ENCODE measurements at places on chromosomes 2 and 18.

- DNase-seq = no peak
These were observed 460.8 kb downstream of the RNF144A start for GRCh38 chr2:7377916-7378569.

DNA sequence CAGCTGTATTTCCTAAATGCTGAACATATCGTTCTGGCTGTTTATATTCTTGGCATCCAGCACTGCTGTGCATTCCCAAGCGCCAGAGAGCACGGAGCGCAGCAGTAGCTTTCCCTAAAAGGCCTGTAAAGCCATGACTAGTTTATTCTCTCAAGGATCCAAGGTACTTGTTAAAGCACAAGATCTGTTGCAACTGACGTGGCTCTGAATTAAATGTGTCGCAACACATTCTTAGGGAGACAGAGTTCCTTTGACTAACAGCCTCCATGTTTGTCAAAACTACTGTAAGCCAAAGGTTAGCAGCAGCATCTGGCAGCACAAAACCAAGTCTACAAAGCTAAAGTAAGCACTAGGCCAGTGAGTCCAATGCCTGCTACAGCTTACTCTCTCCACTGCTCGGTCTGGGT lies 188.6 kb upstream of the FN1 start:
- no peak for DNase-seq

GRCh38 chr18:3855966-3856365 lies 406.0 kb downstream of the TGIF1 start:
- DNase-seq = no peak

DNA sequence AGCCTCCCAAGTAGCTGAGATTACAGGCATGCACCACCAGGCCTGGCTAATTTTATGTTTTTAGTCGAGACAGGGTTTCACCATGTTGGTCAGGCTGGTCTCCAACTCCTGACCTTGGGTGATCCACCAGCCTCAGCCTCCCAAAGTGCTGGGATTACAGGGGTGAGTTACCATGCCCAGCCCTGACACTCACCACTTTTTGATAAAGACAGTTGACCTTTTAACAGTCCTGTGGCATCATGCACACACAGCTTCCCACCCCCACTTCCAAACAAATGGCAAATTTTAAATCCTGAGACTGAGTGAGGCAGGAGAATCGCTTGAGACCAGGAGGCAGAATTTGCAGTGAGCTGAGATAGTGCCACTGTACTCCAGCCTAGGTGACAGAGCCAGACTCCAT lies 6.2 kb upstream of the DNAJB2 start:
- DNase-seq = no peak

GRCh38 chr2:37230581-37230980 lies 815 bp downstream of the CEBPZ start:
- DNase-seq = no peak

DNA sequence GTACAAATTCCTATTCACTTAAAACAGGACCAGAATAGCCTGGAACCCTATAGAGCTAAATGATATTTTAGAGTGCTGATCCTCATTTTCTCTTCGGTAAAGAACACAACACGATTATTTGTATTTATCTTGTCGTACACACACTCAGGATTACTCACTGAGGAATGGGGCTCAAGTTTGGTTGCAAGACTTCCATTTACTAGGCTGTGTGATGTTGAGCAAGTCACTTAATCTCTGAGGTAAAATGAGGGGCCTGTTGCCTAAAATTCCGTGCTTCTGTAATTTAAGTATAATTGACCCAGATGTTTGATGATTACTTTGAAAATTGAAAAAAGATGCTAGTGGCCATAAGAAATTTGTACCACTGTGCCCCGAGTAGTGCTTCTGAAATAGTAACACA lies 42.6 kb upstream of the MAP4K3 start:
- DNase-seq = no peak

- no peak for DNase-seq
These were observed 35.3 kb downstream of the KCNF1 start for GRCh38 chr2:10947005-10947440.

GRCh38 chr18:26819046-26819445 lies 46.5 kb downstream of the AQP4 start:
- no peak for DNase-seq

DNA sequence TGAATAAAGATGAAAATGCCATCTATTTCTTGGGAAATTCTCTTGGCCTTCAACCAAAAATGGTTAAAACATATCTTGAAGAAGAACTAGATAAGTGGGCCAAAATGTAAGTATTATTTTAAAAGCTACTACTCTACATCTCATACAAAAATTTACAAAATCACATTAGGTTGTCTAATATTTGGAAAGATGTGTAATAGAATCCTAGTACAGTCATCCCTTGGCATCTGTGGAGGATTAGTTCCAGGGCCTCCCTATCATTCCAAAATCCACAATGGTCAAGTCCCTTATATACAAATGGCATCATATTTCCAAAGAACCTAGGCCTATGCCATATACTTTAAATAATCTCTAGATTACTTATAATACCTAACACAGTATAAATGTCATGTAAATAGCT lies 41.2 kb downstream of the KYNU start:
- DNase-seq = no peak

GRCh38 chr2:121483846-121484245 lies 46.8 kb upstream of the RNU4ATAC start:
- no peak for DNase-seq

DNA sequence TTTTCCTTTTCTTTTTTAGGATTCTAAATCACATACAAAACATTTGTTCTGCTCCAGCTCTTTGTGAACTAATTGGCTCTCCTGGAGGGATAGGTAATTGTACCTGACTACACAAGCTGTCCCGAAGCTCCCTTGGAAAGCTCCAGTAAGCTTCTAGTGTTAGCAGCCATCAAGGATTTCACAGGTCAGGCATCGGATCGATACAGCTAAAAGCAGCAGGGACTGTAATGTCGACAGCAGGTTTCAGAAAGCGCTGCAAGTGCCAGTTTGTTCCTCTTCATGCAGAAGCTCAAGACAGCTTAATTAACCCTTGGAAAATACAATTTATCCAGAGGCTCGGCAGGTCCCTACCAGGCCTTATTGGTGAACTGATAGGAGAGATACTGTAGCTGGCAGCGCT lies 87.2 kb upstream of the VRK2 start:
- DNase-seq = no peak

- DNase-seq = no peak
These were observed 16.0 kb downstream of the SLC20A1 start for GRCh38 chr2:112661656-112662305.

DNA sequence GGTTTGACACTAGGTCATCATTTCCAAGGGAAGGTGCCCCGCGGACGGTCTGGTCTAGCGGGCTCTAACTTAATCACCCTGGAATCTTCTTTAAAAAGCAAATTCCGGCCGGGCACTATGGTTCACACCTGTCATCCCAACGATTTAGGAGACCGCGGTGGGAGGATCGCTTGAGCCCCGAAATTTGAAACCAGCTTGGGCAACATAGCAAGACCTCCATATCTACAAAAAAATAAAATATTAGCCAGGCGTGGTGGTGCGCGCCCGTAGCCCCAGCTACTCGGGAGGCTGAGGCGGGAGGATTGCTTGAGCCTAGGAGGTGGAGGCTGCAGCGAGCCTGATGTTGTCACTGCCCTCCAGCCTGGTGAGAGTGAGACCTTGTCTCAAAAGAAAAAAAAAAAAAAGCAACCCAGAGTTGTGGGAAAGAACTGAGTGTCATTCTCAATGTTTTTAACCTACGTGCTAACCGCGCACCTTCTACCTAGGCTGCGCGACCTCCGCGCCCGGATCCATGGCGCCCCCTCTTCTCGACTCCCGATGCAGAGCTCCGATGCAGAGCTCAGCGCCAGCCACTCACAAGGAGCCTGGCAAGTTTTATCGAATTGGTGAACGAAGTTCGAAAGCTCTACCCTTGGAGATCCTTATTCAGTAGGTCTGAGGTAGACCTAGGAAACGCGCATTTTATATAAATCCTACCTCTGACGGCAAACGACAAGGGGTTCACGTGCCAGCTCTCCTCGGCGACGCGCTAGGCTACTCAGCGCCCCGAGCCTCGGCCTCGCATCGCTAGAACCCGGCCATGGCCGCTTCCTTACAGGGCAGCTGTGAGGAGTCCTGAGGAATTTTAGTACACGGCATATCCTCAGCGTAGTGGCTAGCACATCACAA lies 888 bp upstream of the TWSG1 start:
- DNase-seq = no peak
